ENCODE measurements at places on chromosomes 7 and 10.

DNA sequence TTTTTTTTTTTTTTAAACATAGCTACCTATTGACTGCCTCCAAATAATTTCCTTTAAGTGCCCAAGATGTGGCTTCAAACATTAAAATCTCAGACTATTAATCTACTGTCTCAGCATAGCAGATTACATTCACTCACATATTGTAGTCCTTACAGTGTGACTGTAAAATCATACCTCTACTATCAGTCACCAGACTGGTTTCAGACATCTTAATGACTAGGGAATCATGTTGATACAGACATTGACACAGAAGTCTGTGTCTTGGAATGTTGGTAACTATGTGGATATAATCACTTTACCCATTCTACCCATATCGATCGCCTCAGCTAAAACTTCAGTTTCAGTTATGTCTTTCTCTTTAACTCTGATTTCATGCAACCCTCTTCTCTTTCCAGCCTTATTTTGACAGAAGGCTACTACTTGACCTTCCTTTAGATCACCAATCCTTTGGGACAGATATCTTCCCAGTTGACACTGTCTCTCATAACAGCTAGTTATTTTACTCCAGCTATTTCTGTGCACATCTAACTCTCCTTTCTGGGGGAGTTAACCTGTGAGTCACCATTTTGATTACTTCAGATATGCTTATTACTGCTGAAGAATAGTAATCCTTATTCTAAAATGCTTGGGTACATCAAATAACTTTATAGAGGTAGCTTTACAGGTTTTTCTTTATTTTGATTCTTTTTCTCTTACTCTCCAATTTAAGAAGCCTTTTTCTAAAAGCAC lies 7.0 kb downstream of the TNKS2 start:
- DNase-seq, result no peak

- no peak for DNase-seq
These were observed 106.0 kb upstream of the INSYN2A start for GRCh38 chr10:127302343-127302742.

- DNase-seq, result no peak
These were observed 634.4 kb upstream of the POT1 start for GRCh38 chr7:125563964-125564529.

DNA sequence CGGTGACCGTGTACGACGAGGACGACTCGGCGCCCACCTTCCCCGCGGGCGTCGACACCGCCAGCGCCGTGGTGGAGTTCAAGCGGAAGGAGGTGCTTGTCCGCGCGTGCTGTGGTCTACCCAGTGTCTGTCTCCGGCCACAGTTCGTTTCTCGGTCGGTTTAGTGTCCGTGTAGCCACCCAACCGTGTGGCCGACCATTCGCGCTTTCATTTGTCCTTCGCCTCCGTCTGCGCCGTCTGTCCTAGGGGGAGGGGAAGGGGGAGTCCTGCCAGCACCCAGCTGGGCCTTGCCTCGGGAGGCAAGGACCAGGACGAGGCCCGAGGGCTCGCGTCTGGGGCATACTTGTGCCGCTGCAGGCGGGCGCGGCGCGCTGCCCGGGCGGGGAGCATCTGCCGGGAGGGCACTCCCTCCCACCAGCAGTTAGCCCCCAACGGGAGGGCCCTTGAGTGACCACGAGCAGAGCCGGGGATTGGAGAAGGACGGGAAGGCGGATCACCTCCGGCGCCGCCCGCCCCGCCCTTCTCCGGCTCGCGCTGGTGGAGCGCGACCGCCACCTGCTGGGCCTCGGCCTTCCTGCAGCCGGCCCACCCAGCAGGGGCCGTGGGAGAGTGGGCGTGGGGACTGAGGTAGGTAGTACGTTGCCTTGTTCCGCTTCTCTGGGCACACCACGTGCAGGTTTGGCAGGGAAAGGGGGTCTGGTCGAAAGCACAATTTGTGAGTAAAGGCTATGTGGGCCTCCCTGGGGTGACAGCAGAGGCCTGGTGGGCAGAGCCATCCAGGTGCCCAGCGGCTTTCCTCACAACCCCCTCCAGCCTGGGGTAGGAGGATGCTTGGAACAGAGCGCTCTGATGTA lies 28.5 kb downstream of the RET start:
- no peak for DNase-seq

DNA sequence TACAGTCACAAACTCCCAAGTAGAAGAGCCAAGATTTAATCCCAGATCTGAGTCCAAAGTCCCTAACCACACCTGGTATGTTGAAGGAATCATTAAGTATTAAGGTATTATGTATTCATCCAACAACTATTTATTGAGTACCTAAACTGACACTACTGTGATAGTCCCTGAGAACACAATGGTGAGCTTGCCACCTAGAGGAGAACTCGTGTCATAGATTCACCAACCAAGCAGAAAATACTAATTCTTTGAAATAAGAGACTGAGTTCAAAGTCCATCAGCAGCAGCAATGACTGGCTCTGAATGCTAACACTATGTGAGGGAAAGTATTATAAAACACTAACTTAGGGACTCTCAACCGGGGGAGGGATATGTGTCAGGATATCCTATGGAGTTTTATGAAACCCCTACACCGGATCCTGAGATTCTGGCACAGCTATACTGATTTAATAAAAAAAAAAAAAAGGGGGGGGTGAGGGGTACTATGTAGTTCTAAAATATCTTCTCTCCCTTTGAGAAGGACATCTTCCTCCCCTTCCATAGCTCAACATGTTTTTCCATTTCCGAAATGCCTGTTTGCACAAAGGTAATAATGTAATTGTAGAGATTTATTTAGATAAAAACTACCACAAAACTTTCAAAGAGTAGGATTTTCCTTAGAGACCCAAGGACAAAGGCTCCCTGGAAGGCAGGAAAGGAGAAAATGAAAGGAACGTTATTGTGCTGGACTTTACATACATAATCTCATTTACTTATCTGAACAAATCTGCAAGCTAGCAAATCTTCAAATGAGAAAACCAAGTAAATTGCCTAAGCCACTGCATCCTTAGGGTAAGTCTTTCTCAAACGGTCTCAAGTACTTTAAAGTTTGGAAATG lies 1.6 kb downstream of the NCOA4 start:
- DNase-seq, result no peak

- no peak for DNase-seq
These were observed 27.8 kb downstream of the GLUD1 start for GRCh38 chr10:87066865-87067264.

DNA sequence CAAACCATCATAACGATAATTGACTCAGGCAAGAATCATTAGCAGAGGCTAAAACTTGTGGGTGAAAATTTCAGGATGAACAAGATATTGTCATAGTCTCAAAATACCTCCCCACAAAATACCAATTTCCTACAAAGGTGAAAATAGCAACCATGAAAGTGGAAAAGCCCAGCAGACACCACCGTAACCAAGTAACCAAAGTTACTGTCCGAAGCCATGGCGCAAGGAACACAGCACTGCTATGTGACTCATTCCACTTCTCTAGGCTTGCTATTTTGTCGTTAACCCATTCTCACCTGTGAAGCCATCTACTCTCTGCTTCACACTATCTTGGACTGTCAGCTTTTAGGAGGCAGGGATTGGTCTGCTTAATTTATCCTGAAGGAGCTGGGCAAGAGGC lies 113.8 kb upstream of the CACUL1 start:
- DNase-seq, result no peak

- no peak for DNase-seq
These were observed 362.7 kb downstream of the PLXNA4 start for GRCh38 chr7:132213583-132213982.

GRCh38 chr10:60555700-60556099 lies 166.0 kb upstream of the ANK3 start:
- DNase-seq, result no peak

- DNase-seq, result no peak
These were observed 105.2 kb upstream of the NOBOX start for GRCh38 chr7:144508702-144509101.

DNA sequence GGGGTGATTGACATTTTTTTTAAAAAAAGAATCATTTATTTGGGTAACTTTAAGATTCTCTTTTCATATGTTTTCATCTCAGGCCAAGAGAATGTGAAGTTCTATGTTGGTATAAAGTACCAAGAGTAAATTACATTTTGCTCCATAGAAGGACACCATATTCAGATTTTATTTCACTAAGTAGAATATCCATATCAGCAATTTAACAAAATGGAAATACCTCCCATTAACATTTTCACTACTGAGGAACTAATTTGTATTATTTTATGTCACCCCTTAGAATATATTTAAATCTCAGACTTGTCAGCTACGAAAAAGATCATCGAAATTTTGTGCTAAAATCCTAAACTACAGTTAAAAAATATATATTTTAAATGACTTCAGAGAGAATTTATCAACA lies 274.3 kb downstream of the SEMA3D start:
- no peak for DNase-seq

DNA sequence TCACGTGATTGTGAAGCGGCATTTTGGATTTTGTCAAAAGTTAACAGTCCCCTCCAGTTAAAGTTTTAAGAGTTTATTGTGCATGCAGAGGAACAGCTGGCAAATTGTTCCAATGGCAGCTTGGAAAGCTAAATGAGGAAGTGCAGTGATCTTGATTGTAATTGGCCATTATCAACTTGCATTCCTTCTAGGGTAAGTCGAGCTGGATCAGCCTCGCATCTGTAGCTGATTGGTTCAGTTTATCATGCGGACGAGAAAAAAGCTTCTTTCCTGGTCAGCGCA lies 566 bp downstream of the ZNF789 start:
- DNase-seq, result no peak

- no peak for DNase-seq
These were observed 144.0 kb upstream of the NPY start for GRCh38 chr7:24140001-24140400.

DNA sequence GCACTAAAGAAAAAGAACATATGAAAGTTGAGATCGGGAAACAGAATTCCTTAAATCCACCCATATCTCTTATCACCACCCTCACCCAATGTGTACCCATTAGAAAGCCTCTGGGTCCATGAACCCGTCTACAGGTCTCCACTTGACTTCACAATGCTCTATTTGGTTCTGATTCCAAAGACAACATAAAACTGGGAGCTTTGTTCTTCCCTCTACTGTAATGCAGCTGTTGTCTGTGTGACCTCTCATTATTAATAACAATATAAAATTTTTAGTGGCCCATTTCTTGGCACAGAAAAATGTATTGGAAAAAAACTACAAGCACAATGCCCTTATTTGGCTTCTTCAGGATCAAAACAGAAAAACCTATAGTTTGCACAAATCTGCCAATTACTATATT lies 30.0 kb downstream of the DOCK4 start:
- DNase-seq, result no peak

DNA sequence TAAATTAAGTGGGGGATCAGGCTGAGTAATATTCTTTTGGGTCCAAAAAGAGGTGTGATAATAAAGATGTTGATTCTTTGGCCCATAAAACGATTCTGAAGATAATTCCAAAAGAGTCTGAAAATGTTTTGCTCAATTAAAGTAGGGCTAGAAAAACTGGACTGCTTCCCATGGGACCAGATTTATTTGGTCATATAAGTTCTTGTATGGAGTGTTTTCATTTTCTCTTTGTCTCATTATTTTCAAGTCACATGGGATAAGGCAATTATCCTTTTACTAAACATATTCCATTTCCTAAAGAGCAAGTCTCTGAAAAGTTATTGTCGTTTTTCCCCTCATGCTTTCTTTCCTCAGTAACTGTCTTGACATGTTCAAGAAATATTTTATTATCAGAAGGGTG lies 41.5 kb downstream of the CDK6 start:
- DNase-seq, result no peak

- no peak for DNase-seq
These were observed 377.3 kb downstream of the SDK1 start for GRCh38 chr7:3678314-3678810.

DNA sequence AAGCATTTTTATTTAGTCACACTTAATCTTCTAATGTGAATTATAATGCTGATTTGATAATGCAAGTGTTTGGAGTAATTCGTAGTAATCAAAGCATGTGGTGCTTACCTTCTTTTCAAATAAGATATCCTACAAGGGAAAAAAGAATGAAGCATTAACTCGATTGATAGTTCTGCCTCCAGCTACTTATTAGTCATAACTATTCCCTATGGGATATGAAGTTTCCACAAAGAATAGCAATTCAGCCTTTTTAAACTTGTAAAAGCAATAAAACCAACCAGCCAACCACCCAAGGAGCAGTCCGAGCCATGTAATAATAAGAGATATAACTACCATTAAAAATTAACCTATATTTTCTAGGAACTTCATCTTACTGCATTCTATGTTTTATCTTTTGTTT lies 11.6 kb downstream of the COL28A1 start:
- DNase-seq, result no peak

GRCh38 chr10:25425776-25426175 lies 251.0 kb downstream of the GPR158 start:
- no peak for DNase-seq

DNA sequence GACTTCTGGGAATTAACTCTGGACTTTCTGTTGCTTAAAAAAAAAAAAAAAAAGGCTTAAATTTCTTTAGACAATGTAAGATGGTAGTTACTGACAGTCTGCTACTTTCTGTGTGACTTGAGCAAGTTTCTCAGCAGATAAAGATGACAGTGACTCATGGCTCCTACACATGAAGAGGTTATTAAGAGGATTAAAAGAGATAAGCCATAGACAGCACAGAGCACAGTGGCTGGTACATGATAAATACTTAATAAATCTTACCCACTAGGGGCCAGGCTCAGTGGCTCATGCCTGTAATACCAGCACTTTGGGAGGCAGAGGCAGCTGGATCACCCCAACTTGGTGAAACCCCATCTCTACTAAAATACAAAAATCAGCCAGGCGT lies 174.8 kb downstream of the JAZF1 start:
- no peak for DNase-seq

GRCh38 chr10:105950410-105950809 lies 1214.1 kb downstream of the SORCS1 start:
- no peak for DNase-seq

DNA sequence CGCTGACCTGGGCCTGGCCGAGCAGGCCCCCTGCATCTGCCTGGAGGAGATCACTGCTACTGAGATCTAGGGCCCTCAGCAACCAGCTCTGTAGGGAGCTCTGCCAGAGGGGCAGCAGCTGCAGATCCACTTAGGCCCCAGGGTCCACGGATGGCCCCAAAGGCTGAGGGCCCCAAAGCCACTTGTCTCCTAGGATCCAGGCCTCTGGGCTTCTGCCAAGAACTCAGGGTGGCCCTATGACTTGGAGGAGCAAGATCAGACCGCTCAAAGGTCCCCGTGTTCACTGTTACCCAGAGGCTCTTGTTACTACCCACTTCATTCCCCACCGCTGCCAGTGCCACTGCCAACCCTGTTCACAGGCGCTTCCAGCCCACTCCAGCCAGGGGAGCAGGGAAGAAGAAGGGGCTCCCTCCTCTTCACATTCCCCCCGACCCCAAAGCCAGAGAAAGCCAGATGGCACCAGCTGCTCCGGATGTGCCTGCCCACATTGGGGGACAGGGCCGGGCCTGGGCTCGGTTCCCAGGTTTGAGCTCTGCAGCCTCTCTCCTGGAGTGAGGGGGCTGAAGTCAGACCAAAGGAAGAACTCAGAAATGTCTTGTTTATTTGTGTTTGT lies 7.6 kb downstream of the LZTS2 start:
- no peak for DNase-seq

DNA sequence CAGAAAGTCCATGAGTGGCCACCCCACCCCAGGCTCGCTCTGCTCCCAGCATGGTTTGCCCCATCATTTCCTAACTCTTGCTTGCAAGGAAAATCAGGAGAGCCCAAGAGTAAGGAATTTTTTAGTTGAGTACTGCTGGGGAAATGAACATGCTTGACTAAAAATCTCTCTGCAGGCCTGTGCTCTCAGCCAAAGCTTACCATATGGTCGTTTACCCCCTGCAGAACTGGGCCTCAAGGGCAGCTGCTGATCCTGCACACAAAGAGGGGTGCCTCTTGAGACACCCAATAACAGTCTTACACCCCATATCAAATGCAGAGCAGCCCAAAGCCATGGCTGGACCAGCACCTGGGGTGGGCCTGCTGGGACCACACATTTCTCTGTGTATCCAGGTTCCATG lies 183.2 kb downstream of the CXCL12 start:
- no peak for DNase-seq

Data from vagina (tissue), 2 donors.